Vagina (tissue), 2 donors: ENCODE measurements at places on chromosomes 3 and 15. TPM values are rescaled to one million over a fixed set of nuclear protein-coding genes. Genes with fewer than 3 reads are reported as not detected.

The TICRR gene
- total RNA-seq: 5.2 TPM

- no peaks in the 10 kb centered on the region for H3K4me1 ChIP-seq
- no peaks in the 10 kb centered on the region for H3K27me3 ChIP-seq
- H3K4me3 ChIP-seq: no peak overlapping the region
- no peak for DNase-seq
- no peak overlapping the region for H3K27ac ChIP-seq
- no peaks in the 10 kb centered on the region for H3K36me3 ChIP-seq
These were observed 11.7 kb upstream of the GAP43 start for GRCh38 chr3:115611630-115612029.

The GJD2 gene
- not detected for total RNA-seq

- no peak overlapping the region for H3K27ac ChIP-seq
- H3K36me3 ChIP-seq: no peaks in the 10 kb centered on the region
- no peaks in the 10 kb centered on the region for H3K4me1 ChIP-seq
- H3K4me3 ChIP-seq: no peak overlapping the region
- no peak for DNase-seq
- H3K27me3 ChIP-seq: no peaks in the 10 kb centered on the region
These were observed 308.2 kb downstream of the CTNNB1 start for GRCh38 chr3:41507336-41508062.

The COL6A5 gene
- total RNA-seq: not detected

GRCh38 chr3:194854659-194855390 lies 169.1 kb downstream of the FAM43A start:
- H3K27ac ChIP-seq: peak overlapping the region; percentile 53
- peaks cover 24% of the 10 kb centered on the region for H3K4me1 ChIP-seq
- no peak overlapping the region for H3K4me3 ChIP-seq
- no peaks in the 10 kb centered on the region for H3K36me3 ChIP-seq

The C3orf20 gene
- 0.49 TPM for total RNA-seq

GRCh38 chr3:14150491-14151230 lies 25.8 kb downstream of the TMEM43 start:
- H3K27me3 ChIP-seq: no peaks in the 10 kb centered on the region
- DNase-seq: peak; percentile 58
- peaks cover 43% of the 10 kb centered on the region for H3K36me3 ChIP-seq
- H3K4me1 ChIP-seq: peaks cover 12% of the 10 kb centered on the region

DNA sequence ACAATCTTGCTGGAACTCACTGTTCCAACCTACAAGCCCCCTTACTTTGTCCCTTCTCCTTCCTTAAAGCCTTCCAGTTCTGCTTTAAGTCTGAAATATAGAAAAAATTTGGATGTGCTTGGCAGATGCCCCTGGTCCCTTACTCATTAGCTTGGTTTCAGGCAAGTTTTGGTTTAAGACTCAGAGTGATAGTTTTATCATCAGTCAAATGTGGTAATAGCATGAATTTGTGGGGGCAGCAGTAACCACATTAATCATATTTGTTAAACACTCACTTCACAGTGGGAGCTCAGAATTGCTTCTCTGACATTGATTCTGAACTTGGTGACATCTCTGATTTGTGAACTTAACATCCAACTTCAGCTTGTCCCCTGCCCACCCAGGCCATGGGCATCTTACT lies 58.3 kb upstream of the ALDH1A3 start:
- H3K27ac ChIP-seq: no peak overlapping the region
- H3K4me3 ChIP-seq: no peak overlapping the region
- DNase-seq: no peak
- H3K4me1 ChIP-seq: no peaks in the 10 kb centered on the region
- no peaks in the 10 kb centered on the region for H3K27me3 ChIP-seq

GRCh38 chr3:28586325-28586724 lies 237.7 kb upstream of the AZI2 start:
- H3K4me1 ChIP-seq: no peaks in the 10 kb centered on the region
- no peak for DNase-seq
- no peak overlapping the region for H3K27ac ChIP-seq
- no peaks in the 10 kb centered on the region for H3K36me3 ChIP-seq
- H3K4me3 ChIP-seq: no peak overlapping the region

DNA sequence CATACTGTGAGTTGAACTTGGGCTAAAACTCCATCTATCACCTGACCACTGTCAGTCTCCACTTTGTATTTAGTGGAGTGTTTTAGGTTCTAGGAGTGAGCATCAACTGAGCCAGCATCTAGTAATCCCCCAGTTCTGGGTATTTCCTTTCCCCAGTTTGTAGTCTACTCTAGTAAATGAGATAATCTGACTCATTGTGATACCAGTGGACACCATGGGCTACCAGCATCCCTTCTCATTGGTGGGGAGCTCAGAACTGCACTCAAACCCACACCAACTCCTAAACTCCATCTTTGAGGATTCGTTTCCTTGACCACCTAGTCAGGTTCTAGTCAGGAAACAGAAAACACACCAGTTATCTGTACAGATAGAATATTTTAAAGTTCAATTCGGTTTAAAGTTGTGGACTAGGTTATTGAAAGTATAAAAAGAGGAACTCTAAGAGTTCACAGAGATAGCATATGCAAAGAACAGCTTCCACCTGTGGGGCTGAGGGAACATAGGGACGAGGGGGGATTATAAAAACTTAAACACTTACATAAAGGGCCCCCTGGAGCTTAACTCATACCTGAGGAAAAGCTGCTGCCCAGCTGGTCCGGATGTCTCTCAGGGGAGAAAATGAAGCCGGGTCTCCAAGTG lies 36.0 kb downstream of the LEO1 start:
- no peak overlapping the region for H3K27ac ChIP-seq
- H3K4me1 ChIP-seq: no peaks in the 10 kb centered on the region
- no peak overlapping the region for H3K4me3 ChIP-seq
- no peak for DNase-seq
- no peaks in the 10 kb centered on the region for H3K27me3 ChIP-seq

The IL20RB gene
- total RNA-seq: 67.3 TPM

The CTXND1 gene
- 0.49 TPM for total RNA-seq

DNA sequence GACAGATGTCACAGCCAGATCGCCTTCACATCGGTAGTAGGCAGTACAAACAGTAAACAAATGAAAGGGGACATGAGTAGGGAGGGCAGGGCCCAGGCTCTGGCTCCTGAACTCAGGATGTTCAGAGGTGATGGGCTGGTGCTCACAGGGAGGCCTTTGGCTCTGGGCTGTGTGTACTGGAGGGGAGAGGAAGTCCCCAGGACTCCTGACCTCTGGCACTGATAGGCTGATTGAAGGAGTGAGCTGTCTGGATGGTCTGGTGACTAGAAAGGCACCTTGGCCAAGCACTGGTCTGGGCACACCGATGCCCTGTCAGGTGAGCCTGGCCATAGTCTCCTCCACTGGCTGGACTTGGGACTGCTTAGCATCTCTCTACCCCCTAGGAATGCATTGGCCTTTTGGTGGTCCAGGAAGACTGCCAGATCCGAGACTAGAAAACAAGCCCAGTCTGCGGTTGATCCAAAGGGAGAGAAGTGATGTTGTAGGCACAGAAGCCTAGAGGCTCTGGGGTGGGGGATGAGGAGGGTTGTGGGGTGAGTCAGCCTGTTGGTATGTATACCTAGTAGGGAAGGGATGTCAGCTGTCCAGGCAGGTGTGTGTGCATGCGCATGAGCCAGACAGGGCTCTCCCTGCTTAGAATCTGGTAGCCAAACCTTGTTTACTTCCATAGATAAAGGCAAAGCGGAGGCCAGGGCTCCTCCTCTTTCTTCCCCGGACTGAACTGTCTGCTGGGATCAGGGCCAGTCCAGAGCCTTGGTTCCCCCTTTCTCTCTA lies 1.9 kb downstream of the SPINT1 start:
- peak overlapping the region; percentile 70 for H3K27ac ChIP-seq
- H3K27me3 ChIP-seq: no peaks in the 10 kb centered on the region
- H3K4me3 ChIP-seq: peak overlapping the region; percentile 4
- peaks cover 34% of the 10 kb centered on the region for H3K4me1 ChIP-seq
- DNase-seq: no peak

- DNase-seq: no peak
- no peak overlapping the region for H3K27ac ChIP-seq
- no peaks in the 10 kb centered on the region for H3K4me1 ChIP-seq
- no peak overlapping the region for H3K4me3 ChIP-seq
These were observed 8.2 kb downstream of the RCN2 start for GRCh38 chr15:76939715-76940114.

The RBM6 gene
- 71.5 TPM for total RNA-seq

DNA sequence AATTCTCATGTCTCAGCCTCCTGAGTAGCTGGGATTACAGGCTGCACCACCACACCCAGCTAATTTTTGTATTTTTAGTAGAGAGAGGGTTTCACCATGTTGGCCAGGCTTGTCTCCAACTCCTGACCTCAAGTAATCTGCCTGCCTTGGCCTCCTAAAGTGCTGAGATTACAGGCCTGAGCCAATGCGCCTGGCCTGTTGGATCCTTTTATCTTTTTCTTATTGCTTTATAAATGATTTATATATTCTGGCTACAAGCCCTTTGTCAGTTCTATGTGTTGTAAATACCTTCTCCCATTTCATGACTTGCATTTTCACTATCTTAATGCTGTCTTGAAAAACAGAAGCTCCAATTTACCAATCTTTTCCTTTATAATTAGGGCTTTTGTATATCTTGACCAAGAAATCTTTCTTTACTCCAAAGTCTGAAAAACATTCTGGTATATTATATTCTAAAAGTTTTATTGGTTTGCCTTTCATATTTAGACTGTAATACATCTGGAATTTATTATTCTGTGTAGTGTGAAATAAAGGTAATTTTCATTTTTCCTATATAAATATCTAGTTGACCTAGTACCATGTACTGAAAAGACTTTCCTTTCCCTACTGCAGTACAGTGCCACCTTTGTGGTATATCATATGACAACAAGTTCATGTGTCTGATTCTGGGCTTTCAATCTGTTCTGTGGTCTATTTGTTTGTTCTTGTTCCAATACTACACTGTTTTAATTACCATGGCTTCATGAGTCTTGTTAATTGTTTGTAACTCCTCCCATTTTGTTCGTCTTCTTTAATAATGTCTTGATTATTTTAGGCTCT lies 52.9 kb upstream of the RNU6-1 start:
- peaks cover 24% of the 10 kb centered on the region for H3K4me1 ChIP-seq
- no peak overlapping the region for H3K4me3 ChIP-seq
- no peaks in the 10 kb centered on the region for H3K27me3 ChIP-seq
- no peak for DNase-seq

DNA sequence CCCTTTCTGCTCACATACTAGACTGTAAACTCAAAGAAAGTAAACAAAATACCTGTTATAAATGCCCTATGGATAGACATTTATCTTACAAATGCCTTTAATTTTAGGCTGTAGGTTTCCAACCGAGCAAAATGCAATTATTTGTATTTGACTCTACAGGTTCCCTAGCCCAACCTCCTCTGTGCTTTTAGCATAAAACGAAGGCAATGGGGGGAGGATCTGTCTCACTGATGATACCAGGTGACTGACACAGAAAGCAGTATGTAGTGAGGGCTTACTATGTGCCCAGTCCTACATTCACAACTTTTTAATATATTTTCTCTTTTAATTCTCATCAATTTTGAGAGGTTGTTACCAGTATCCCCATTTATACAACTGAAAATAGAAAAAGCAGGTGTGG lies 87.4 kb downstream of the OXNAD1 start:
- H3K4me1 ChIP-seq: peaks cover 10% of the 10 kb centered on the region
- no peak for DNase-seq
- H3K27ac ChIP-seq: no peak overlapping the region

The IL17RD gene
- total RNA-seq: 17.2 TPM

GRCh38 chr3:55645422-55645821 lies 158.3 kb upstream of the WNT5A start:
- H3K27ac ChIP-seq: no peak overlapping the region
- H3K27me3 ChIP-seq: no peaks in the 10 kb centered on the region
